Metanephros (tissue), 2 donors: ENCODE measurements at places on chromosomes 11 and 22. TPM values are rescaled to one million over a fixed set of nuclear protein-coding genes. Genes with fewer than 3 reads are reported as not detected.

KLHDC7B gene
- total RNA-seq: 0.18 TPM

OR5B21 gene
- 0.23 TPM for total RNA-seq

SMTNL1 gene
- 9.8 TPM for total RNA-seq

HTR3B gene
- not detected for total RNA-seq

PRRG4 gene
- total RNA-seq: 4.0 TPM

CASP5 gene
- not detected for total RNA-seq

SPTBN2 gene
- total RNA-seq: 99.8 TPM

MPEG1 gene
- total RNA-seq: 20.3 TPM

TPBGL gene
- total RNA-seq: 0.06 TPM

TMEM191B gene
- 3.1 TPM for total RNA-seq

HEPACAM gene
- total RNA-seq: 0.70 TPM

MOV10L1 gene
- total RNA-seq: 0.99 TPM

FAM180B gene
- 0.70 TPM for total RNA-seq

OR56A1 gene
- total RNA-seq: 0.12 TPM

PTPN5 gene
- total RNA-seq: 0.99 TPM

ZFPL1 gene
- 29.6 TPM for total RNA-seq

PANX2 gene
- total RNA-seq: 0.82 TPM

CARD16 gene
- total RNA-seq: 1.8 TPM

MS4A4A gene
- 7.9 TPM for total RNA-seq

FOSL1 gene
- total RNA-seq: not detected

ABCC8 gene
- 4.5 TPM for total RNA-seq

PATE4 gene
- total RNA-seq: not detected

NAA40 gene
- total RNA-seq: 18.7 TPM

CCDC15 gene
- 3.5 TPM for total RNA-seq
